SJSA1 (cell line): ENCODE measurements at places on chromosomes 3 and 15. TPM values are rescaled to one million over a fixed set of nuclear protein-coding genes. Genes with fewer than 3 reads are reported as not detected.

FBLN2 gene
- 7.4 and 8.5 TPM in 2 replicates for total RNA-seq

CPNE4 gene
- 0.29 TPM in 1 of 2 replicates, not detected in the other for total RNA-seq

HCLS1 gene
- total RNA-seq = not detected in 2 replicates

LDHAL6B gene
- not detected in 2 replicates for total RNA-seq

DNA sequence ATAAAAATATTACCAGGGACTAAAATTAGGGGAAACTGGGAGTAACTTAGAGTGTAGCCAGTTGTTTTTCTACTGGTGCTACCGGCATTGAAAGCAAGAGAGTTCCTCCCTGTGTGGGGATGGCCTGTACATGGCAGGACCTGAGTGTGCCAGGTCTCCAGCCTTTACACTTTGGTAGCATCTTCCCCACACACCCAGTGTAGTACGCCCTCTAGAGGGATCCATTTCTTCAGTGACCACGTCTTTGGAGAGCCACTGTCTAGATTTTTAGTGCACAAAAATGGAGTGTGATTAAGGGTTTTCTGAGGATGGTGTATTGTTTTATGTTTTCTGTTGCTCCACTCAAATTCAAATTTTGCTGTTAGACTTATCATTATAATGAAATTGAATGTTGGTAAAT is 507.0 kb upstream of the TPRG1 start:
- no peak for DNase-seq

DNA sequence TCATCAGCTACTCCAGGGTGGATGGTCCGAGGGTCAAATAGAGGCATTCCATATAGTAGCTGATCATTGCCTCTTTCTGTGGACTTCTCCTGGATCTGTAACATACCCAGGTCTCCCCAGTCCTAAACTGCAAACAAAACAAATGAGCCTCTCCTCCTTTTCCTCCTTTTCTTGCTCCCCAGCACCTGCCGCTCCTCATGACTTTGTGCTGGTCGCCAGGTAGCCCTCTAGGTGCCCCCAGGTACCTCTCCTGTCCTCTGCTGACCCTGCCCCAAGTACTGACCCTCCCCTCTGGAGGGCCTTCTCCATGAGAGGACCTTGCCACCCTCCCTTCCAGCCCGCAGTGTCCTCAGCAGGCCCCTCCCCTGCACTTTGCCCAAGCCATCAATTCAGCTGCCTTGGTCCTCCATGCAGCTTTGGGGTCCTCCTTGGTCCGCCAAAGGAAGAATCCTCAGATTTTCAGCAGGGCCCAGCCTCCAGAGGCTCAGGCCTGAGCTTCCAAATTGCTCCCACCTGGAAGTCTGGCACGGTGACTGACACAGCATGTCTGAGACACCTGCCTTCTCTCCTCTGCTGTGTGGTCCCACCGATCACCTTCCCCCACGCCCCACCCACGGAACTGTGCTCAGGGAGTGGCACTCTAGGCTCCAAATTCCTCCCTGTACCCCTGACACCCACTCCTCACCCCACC is 111.0 kb downstream of the LRRK1 start:
- DNase-seq = no peak

- no peak for DNase-seq
These were observed 15.7 kb upstream of the RPLP1 start for GRCh38 chr15:69436951-69437350.

DNA sequence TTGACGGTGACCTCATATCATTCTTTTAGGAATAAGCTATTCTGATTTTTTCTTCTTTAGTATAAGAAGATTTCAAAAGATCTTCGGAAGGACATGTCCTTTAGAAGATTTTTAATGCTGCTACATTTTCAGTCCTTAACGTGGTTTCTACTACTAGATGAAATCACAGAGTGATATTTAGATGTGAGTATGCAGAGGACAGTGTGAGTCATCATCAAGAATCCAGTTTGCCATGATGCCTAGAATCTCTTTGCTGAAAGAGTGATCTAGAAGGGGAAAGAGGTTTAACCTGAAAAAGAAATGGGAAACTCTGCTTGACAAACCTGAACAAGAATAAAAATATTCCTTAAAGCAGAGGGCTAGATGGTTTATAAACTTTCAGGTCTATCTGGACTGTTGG is 43.2 kb downstream of the SLC7A14 start:
- no peak for DNase-seq

- DNase-seq = no peak
These were observed 84.2 kb upstream of the IL12A start for GRCh38 chr3:159904455-159904854.

GRCh38 chr15:66955871-66956585 is 109.4 kb upstream of the SMAD3 start:
- DNase-seq = no peak

DNA sequence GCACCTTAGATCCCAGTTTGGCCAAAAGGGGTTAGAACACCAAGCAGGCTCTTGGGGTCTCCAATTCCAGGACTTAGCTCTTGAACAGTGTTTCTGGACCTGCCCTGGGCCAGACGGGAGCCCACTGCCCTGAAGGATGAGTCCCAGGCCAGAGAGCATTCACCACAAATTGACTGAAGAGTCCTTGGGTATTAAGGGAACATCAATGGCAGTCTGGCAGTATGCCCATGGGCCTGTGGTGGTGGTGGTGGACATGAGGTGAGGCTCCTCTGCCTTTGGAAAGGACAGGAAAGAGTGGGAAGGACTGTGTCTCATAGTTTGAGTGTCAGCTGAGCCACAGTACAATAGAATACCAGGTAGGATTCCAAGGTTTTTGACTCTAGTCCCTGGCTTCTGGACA is 960.0 kb downstream of the DIPK2A start:
- DNase-seq = no peak

- DNase-seq = no peak
These were observed 4.9 kb upstream of the ALAS1 start for GRCh38 chr3:52193065-52193464.

- peak; percentile 44 for DNase-seq
These were observed 21.3 kb upstream of the GOLIM4 start for GRCh38 chr3:168117059-168117458.

DNA sequence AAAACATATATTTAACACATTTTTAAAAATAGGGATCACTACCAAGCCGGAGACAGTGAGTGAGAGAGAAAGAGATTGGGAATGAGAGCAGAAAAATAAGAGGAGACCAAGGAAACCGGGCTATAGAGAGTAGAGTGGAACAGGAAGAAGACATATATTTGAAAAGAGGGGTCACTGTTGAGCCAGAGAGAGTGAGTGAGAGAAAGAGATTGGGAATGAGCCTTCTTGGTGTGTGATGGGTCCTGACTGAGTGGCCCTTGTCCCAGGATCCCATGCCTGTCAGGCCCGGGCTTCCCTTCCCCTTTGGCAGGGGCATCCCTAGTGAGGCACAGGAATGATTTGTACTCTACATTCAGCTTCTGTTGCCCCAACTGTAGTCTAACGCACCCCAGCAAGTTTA is 646.6 kb downstream of the NTRK3 start:
- DNase-seq = no peak
